ENCODE measurements at places on chromosomes 5 and 9.

DNA sequence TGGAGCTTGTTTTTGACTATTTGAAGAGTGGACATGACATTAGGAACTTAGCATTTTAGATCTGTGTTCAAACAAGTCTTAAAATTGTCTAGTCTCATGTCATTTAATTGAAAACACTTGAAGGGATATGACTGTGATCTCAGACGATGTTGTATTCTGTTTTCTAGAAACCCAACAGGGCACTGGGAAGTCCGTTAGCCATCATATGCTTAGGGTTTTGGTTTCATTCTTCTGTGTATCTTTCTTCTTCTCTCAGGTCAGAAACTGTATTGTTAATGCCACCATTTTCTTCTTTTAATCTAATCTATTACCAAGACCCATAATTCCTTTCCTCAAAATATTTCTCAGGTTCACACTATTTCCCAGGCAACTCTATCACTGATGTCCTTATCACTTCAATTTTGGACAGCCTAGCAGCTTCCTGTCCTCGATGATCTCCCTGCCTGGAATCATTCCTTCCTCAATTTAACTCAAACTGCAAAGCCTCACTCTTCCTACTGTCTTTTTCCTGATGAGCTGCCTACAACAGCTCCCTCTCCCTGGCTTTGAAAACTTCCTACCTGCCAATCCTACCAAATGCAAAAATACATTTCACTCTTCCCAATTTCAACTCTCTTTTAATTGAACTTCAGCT lies 77.7 kb downstream of the MEF2C start:
- DNase-seq: no peak

- no peak for DNase-seq
These were observed 262.5 kb downstream of the NFIB start for GRCh38 chr9:14051419-14051818.

DNA sequence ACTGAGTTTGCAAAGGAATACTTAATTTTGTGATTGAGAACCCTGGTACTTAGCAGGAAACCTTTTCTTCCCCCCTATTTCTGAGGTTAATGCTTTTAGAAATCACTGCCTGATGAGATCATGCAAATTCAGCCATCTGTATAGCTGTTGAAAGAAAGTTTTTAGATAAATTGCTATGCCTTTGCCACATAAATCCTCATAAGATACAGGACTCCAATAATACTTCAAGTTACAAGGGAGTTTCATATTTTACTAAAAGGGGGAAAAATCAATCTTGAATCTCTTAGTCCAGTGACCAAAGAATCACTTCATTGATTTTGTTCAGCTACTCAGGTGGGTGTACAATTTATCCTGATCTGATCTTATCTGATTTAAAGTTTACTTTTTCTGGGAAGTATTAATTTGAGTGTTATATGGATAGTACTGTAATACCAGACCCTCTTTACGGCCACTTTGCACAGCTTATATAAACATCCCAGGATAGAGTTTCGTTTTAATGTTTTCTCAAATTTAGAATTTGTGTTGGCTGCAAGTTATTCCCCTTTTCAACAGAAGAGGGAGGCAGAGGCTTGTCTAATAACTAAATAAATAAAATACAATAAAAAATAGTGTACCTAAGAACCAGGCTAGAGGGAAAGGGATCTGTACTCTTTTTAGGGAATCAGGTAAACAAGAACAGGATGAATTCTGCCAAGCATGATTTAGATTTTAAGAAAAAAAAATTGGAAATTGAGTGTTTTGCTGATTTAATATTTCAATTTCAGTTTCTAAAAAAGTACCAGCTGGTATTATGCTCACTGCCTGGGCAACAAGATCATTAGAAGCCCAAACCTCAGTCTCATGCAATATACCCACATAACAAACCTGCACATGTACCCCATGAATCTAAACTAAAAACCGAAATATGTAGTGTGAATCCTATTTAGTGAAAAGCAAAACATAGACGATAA lies 69.1 kb downstream of the PSAT1 start:
- DNase-seq: no peak

GRCh38 chr9:68750255-68750654 lies 45.2 kb downstream of the PIP5K1B start:
- no peak for DNase-seq

GRCh38 chr9:17936365-17936764 lies 357.5 kb downstream of the SH3GL2 start:
- DNase-seq: no peak

GRCh38 chr5:149904293-149904886 lies 40.2 kb downstream of the PDE6A start:
- DNase-seq: no peak

DNA sequence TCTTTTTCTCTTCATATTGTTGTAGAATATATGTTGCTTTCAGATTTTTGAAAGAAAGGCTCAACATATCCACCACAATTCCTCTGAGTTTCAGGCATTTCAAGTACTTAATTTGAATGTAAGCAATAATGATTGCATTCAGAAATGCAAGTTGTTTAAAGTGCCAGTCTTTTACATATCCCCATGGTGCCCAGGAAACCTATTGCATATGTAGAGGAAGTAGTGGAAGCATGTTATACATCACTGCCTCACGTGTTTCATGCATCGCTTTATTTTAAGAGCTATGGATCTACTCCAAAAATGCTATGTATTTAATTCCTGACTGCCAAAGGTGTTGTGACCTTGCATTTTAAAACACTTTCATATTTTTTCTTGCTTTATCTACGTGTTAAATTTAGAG lies 28.1 kb downstream of the CPEB4 start:
- no peak for DNase-seq

- DNase-seq: no peak
These were observed 2.4 kb downstream of the SPRY4 start for GRCh38 chr5:142322403-142322746.

DNA sequence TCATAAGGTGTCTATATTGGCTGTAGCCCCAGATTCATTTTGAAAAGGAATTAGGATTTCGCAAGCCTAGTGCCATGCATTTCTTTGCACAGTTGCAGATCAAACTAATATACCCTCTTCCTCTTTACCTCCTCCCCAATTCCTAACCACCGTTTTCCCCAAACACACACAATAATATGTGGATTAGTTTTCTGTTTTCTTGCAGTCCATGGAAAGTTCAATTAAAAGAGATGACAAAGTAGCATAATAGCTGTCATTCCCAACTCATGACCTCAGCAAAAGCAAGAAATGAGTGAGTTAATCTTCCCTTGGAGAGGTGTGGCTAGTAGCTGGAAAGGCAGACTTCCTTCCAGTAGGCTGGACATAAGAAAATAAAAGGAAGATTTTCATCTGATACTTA lies 349.1 kb downstream of the TMEM232 start:
- no peak for DNase-seq

DNA sequence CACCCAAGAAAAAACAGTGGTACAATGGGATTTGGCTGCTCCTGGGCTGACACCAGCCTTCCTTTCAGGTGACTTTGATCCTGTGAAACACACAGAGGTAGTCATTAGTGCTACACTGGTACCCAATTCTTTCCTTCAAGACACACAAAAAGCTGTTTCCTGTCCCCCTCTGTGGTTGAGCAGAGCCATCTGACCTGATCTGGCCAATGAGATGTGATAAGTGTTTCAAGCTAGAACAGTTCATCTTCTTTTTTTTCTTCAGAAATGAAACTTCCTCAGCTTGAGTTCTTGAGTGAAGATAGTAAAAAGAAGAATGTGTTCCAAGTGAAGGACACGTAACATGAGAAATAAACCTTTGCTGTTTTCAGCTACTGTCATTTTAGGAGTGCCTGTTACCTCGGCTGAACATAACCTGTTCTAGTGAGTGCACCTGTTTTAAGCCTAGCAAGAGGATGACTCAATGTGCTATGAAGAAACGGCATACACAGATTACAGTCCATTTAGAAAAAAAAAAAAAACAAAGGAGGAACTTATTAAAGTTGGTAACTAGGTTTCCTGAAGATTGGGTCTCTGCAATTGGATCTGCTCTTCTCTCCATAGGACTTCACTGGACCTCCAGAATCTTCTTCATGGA lies 287.8 kb downstream of the GAS1 start:
- DNase-seq: no peak

DNA sequence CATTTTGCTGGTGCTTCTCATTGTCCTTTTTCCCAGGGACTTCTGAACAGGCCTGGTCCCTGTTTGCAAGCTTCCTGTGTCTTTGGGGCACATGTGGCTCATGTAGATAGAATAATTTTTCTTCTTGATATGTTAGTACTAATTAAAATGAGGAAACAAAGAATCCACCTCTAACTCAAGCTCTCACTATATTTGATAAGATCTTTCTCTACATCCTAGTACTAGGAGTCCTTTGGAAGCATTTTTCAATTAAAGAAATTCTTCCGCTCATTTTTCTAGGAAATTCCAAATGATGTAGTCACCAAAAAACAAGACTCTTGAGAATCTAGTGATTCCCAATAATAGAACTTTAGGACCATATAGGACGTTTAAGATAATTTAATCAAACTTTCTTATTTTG lies 165.3 kb downstream of the SEC61B start:
- no peak for DNase-seq

DNA sequence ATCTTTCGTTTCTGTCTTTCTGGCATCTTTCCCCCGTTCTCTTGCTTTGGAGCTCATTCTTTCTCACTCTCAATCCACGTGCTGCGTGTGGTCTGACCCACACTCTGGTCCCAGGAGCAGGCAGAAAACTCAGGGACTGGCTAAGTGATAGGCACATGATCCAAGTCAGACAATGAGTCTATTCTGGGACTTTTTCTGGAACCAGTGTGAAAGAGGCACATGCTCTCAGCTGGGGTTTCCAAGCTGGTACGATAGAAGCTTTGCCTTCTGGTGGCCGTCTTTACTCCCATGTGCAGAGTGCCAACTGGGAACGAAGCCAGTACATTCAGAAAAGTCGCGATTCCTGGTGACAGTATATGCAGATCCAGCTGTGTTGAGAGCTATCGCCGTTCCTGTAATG lies 94.4 kb downstream of the PDZD2 start:
- DNase-seq: no peak

DNA sequence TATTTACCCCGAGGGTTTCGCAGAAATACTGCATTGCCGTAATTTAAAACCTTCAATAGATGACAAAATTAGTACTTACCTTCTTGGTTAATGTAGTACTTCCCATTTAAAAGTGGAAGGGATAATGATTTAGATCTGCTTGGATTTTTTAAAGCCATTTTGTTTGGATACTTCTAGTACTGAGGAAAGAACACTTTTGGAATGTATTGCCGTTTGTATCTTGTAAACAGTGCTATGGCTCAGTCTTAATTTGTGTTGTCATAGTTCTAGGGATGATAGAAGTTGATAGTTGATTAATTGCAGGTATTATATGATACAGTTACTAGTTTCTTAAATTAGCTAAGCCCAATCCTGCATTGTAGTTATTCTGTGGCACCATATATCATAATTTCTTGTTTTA lies 33.1 kb downstream of the TNPO1 start:
- no peak for DNase-seq

- no peak for DNase-seq
These were observed 906 bp downstream of the SLC25A51 start for GRCh38 chr9:37902796-37903646.

- DNase-seq: no peak
These were observed 380.7 kb upstream of the KLF4 start for GRCh38 chr9:107870221-107870620.

- DNase-seq: no peak
These were observed 110.4 kb upstream of the LIFR start for GRCh38 chr5:38666668-38667498.

- DNase-seq: no peak
These were observed 332.4 kb downstream of the NTRK2 start for GRCh38 chr9:85001925-85002324.

Measured in activated CD8-positive, alpha-beta memory T cell treated with anti-CD3 and anti-CD28 coated beads for 48 hours (primary cell).